Activated CD4-positive, alpha-beta T cell treated with anti-CD3 and anti-CD28 coated beads for 4 hours (primary cell): ENCODE measurements at places on chromosomes 5 and 9.

- DNase-seq, result no peak
Measured at GRCh38 chr9:80157561-80157983, 585.8 kb downstream of the TLE4 start.

DNA sequence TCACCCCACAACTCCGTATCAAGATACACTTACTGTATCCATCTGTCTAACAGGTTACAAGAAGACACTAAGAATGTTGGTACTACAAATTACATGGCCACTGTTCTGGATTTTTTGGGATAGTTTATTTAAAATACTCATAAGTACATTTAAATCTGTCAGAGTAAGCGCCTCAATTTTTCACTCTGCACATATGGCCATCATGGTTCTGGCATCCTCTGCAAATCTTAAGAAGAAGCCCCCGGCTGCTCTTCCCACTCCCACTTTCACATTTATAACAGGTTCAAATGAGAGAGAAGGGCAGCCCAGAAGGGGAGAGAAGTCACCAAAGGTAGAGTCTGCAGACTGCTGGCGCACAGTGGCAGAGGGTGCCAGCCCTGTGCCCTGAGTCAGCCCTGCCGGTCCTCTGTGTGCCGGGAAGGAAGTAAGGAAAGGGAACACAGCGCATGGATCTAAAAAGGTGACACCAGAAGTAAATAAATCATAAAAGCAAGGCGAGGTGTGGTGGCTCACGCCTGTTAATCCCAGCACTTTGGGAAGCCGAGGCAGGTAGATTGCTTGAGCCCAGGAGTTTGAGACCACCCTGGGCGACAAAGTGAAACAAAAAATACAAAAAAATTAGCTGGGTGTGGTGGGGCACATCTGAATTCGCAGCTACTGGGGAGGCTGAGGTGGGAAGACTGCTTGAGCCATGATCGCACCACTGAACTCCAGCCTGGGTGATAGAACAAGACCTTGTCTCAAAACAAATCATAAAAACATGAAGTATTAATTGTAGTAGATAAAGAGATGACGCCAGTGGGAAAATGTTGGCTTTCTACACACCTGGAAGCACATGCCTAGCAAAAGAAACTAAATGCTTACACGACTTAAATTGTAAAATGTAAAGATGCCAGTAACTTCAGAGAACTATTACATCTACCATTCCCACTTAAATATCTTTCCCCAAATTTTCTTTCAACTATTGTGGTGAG, 30.0 kb downstream of the RNF130 start:
- DNase-seq, result no peak

- DNase-seq, result no peak
Measured at GRCh38 chr9:138031186-138031585, 153.6 kb downstream of the CACNA1B start.

DNA sequence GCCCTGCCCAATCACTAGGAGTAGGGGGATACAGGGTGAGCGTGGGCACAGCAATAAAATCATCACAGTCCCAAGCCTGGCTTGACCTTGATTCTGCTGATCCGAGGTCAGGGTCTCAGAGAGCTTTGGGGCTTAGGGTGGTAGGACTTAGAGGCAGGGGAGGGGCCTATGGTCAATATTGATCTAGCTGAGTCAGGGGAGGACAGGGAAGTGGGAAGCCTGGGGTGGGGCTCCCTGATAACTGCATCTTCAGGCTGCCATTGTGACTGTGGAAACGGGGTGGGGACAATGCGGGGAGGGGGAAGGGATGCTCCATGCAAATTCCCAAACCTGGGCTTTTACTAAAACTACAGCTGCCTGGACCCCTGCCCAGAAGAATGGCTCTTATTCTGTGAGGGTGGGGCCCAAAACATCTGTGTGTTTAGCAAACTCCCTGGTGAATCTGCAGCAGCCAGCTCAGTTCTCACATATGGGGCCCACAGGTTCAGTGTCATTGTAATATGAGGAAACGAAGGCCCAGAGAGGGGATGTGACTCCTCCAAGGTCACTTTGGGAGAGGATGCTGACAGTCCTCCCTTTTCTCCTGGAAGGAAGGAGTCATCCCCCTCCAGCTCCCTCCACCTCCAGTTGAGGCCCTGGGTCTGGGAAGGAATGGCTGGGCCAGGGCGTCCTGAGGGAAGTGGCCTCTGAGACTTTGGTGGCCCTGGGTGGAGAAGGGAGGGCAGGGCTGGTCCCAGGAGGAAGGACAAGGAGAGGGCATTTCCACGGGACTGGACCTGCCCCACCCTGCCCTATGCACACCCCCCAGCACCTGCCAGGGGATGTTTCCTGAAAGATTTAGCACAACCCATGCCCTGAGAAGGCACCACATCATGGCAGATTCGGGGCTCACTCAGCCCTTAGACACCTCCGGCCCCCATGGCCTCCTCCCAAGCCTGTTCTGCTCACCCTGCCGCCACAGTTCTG, 26.4 kb downstream of the SLC6A7 start:
- DNase-seq, result no peak
